ENCODE measurements at places on chromosomes 3 and 15.

DNA sequence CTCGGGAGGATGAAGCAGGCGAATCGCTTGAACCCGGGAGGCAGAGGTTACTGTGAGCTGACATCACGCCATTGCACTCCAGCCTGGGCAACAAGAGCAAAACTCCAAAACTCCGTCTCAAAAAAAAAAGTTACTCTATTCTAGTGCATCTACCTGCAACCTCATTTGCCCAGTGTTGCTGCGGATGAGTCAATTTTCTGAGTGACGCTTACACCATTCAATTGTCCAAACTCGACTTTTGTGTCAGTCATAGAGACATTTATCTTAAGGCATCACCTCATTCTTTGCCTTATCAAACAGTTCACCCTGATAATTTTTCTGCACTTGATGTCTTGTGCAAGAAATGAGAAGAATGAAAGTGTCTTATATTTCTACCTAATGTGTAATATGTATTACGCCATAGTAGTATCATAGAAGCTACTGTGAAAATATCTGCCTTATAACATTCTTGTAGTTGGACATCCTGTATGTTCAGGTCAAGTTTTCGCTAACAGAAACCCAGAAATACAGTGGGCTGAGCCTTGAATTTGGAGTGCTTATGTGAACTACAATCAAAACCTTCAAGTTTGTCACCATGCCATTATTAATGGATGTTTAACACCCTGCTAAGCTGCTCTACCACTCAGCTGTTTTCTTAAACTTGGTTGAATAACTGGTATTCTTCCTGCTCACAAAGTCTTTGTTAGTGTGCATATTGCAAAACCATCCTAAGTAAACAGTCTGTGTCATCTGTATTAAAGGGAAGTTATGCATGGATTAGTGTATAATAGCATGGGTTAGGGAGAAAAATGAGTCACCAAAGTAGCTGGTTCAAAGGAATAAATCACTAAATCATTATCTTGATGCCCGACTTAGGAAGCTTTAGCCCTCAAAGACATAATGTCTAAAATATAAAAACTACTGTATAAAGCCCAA lies 531.0 kb upstream of the NR2F2 start:
- no peak for DNase-seq

- DNase-seq, result no peak
Measured at GRCh38 chr3:58022490-58022889, 14.3 kb downstream of the FLNB start.

DNA sequence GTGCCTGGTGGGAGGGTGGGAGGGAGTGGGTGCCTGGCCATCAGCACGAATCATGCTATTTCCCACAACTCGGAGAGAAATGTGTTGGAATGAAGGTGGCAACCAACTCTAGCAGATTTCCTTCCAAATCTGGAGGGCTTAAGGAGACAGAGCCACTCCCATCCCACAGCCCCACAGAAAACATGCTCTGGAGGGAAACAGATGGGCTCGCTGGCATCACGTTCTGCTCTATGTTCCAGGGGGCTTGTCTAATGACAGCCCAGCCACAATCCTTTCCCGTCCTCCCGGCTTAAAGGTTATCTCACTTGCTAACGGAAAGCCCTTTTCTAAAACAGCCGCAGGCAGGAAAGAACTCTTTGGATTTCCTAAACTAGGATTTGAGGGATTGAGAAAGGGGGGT lies 65.3 kb downstream of the ADAMTS17 start:
- DNase-seq, result no peak

- DNase-seq, result no peak
Measured at GRCh38 chr3:116337229-116337628, 108.1 kb downstream of the LSAMP start.

GRCh38 chr3:49465270-49466034 lies 4.6 kb upstream of the DAG1 start:
- DNase-seq, result no peak

DNA sequence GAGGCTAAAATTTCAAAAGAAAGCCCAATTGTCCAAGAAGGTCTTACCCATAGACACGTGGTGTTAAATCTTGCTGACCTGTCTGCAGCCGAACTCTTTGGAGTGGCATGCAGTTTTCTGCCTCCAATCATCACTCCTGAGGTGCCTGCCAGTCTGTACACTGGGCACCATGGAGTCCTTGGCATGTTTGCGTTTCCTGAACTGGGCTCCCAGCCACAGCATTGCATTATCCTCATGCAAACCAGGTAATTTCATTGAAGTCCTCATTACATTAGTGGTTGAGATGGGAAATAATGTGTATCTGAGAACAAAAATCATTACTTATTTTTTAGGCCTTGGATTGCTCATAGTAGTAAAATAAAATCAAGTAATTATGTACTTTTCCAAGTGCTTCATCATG lies 152.3 kb downstream of the AKAP13 start:
- no peak for DNase-seq

- DNase-seq, result no peak
Measured at GRCh38 chr15:71683411-71684274, 126.7 kb upstream of the NR2E3 start.

- no peak for DNase-seq
Measured at GRCh38 chr3:94359996-94360395, 297.1 kb downstream of the NSUN3 start.

DNA sequence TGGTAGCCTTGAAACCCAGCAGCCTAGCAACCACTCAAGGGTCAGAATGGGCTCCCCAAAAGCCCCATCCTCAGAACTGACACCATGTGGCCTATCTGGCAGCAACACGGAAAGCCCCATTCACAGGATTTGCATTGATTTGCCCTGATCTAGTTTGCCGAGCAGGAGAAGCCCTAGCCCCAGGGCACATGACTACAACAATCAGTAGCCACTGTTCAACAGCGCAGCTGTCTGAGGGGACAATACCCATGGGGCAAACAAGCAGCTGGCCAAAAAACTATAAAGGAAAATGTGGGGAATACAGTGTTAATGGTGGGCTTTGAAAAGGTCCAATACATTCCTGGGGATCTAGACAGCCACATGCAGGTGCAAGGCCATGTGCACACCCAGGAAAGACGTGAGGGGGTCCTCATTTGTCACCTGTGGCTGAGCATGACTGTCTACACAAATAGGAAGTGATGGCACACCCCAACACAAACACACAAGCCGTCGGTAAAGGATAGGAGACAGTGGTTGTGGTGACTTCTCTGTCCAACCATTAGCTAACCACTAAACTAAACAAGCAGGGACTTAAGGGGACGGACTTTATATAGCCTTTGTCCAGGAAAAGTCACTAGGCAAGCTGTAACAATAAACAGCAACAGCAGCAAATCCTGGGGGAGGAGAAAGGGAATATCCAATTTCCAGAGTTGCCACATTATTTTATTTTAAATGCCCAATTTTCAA lies 113.7 kb downstream of the LRIG1 start:
- DNase-seq, result no peak

- DNase-seq, result no peak
Measured at GRCh38 chr3:38725726-38726419, 76.4 kb upstream of the SCN5A start.

- no peak for DNase-seq
Measured at GRCh38 chr3:168322941-168323340, 227.2 kb upstream of the GOLIM4 start.

DNA sequence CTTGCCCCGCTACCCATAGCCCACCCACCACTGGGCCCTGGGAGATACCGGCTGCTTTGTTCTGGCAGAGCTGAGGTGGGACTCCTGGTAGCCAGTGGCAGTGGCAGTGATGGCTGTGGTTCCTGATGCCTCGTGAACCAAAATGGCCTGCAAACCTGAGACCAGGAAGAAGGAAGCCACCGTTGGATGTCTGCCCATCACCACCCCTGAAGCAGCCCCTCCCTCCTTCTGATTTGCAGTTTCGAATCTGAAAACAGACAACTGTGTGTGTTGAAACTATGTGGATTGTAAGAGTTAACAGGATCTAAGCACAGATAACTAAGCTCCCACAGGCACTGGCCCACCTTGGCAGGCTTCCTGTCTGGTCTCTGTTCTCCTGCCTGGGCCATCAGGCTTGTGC lies 66.6 kb downstream of the NUP210 start:
- DNase-seq, result no peak

GRCh38 chr15:36090286-36090946 lies 489.0 kb upstream of the CDIN1 start:
- no peak for DNase-seq

GRCh38 chr3:128070898-128071591 lies 18.8 kb downstream of the SEC61A1 start:
- DNase-seq, result no peak

- DNase-seq, result no peak
Measured at GRCh38 chr15:68990231-68990991, 24.1 kb upstream of the NOX5 start.

GRCh38 chr3:125098611-125099291 lies 43.0 kb upstream of the HEG1 start:
- DNase-seq, result no peak

- DNase-seq, result no peak
Measured at GRCh38 chr15:68234060-68234459, 4.5 kb upstream of the CLN6 start.

- no peak for DNase-seq
Measured at GRCh38 chr3:179806177-179806576, 153.3 kb downstream of the USP13 start.

DNA sequence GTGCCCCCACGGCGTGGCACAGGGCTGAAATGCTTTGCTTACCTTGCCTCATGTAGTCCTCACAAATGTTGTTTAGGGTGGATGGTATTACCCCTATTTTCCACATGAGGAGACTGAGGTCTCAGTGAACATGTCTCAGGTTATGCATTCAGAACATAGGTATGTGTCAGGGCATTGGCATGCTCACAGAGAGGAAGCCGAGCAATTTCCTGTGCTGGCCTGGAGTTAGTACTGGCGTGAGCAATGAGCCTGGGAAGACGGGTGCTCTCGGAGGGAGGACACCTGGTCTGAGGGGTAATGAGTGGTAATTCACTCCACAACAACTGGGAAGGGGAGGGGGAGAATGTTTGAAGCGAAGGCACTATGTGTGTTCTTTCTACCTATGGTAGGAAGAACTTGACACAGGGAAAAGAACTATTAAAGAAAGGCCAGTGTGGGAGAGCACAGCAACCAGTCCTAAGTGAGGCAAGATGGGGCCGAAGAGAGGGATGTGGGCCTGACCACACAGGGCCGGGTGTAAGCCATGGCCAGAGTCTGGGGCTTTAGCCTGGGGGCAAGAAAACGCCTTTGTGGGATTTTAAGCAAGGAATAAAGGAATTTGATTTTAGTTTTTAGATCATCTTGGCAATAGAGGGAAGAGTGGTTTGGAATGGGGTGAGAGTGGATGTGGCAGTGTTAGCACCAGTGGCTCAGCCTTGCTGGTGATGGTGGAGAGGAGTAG lies 4.9 kb upstream of the FAM131A start:
- DNase-seq, result no peak

- DNase-seq, result no peak
Measured at GRCh38 chr3:190491533-190492054, 22.3 kb upstream of the IL1RAP start.

GRCh38 chr15:65102912-65103311 lies 12.1 kb downstream of the UBAP1L start:
- no peak for DNase-seq

DNA sequence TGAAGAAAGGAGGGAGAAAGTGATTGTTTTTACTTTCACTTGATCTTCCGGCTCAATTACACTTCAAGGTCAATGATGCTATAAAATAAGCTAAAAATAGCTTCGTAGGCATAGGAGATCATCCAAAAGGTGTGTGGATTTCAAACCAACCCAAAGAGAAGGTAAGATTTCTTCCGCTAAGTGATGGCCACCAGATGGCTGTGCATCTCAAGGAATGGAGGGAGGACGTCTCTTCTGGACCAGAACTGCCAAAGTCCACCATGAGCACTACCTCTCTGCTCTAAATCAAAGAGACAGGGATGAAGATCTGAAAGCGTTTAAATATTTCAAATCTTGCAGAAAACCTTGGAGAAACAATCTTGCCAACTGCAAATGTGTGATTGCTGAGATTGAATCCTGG lies 199.1 kb upstream of the ZPLD1 start:
- DNase-seq, result no peak

DNA sequence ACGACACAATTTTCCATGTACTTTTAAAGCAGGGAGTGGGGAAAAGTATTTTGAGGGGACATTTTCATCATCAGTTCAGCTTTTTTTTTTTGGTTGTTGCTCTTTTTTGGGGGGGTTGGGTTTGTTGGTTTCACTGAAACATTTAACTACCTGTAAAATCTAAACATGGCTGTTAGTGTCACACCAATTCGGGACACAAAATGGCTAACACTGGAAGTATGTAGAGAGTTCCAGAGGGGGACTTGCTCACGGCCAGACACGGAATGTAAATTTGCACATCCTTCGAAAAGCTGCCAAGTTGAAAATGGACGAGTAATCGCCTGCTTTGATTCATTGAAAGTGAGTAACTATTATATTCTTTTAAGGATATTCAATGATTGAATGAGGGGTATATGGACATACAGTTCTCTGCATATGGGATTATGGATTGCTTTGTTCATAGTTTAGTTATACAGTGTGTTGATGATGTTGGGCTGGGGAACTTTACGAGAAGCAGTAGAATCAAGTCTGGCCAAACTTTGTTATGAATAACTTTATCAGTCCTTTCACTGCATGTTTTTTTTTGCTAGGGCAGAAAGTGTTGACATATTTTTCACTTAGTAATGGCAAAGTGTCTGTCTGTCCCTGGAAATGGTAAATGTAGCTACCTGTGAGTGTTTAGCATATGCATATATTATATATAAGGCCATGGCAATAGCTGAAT lies 31.5 kb downstream of the MBNL1 start:
- DNase-seq, result no peak

- DNase-seq, result no peak
Measured at GRCh38 chr15:36903922-36904556, 196.3 kb downstream of the MEIS2 start.

DNA sequence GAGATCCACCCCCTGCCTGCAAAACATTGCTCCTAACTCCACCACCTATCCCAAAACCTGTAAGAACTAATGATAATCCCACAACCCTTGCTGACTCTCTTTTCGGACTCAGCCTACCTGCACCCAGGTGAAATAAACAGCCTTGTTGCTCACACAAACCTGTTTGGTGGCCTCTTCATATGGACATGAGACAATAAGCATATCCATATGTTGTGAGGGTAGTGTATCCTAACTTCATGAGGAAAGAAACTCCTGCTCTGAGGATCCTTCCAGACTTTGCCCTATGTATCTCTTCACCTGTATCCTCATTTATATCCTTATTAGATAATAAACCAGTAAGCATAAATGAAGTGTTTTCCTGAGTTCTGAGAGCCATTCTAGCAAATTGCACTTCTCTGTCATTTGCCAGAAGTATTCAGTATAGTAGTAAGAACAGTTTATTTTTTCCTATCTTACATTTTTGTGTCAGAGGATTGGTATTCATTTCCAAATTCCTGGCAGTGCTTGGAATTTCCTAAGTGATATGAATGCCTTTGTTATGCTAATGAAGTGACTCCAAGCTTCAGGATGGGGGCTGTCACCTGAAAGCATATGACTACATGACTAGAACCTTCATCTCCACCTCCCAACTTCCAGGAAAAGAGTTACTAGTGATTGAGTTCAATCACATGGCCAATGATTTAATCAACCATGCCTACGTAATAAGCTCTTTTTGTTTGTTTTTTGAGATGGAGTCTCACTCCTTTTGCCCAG lies 30.2 kb downstream of the TTBK2 start:
- no peak for DNase-seq

GRCh38 chr3:112362221-112362620 lies 29.3 kb downstream of the CD200 start:
- DNase-seq, result no peak

GRCh38 chr3:171427771-171428320 lies 32.4 kb downstream of the TNIK start:
- DNase-seq, result no peak

All from naive thymus-derived CD8-positive, alpha-beta T cell (primary cell).